ENCODE measurements at places on chromosomes 1 and 21.

GRCh38 chr1:21871943-21872342 is 59.9 kb downstream of the LDLRAD2 start:
- no peak for DNase-seq

DNA sequence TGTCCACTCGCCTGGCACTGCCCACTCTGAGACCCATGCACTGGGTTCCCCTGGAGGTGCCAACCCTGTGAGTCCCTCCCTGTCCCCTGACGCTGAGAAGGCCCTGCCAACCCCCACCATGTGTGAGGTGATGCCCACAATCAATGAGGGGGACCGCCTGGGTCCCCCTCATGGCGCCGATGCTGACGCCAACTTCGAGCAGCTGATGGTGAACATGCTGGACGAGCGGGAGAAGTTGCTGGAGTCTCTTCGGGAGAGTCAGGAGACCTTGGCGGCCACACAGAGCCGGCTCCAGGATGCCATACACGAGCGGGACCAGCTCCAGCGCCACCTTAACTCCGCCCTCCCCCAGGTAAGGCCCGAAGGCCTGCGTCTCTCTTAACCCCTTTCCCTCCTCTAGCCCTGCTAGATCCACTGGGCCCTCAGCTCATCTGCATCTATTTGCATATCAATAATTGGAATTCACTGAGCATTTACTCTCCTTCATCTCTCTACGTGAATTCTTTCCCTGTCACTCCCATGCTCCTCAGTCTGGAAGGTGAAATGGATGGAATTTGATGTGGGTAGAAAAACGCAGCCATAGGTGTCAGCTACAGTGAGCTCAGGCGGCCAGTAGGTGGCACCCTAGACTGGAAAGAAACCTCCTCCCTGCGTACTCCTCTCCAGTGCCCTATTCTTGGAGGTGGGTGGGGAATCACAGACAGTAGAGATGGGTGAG is 12.8 kb downstream of the PPFIA4 start:
- DNase-seq, result peak; percentile 84

- DNase-seq, result peak; percentile 44
These were observed at the start of gene LRRC7 for GRCh38 chr1:69567652-69568420. LRRC7 (plus strand) TSS chr1:69567922; CDS start chr1:69568640, 718 bp downstream.

DNA sequence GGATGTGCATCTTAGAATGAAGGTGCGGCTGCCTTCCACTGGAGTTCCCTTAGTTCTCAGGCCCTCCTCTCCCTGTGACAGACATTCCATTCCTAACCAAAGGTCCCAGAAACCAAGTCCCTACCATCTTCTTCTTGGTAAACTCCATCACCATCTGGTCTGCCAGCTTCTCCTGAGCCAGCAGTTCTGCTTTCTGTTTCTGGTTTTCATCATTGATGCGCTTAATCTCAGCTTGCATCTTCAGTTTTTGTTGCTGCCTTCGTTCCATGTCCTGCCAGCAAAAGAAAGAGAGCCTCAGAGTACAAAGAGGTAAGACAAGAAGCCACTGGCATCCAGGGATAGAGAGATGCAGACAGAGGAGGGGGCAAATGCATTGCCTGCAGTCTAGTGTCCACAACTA is 18.0 kb upstream of the VSIG8 start:
- DNase-seq, result no peak

GRCh38 chr21:34545079-34545884 is 33.3 kb upstream of the KCNE1 start:
- no peak for DNase-seq

DNA sequence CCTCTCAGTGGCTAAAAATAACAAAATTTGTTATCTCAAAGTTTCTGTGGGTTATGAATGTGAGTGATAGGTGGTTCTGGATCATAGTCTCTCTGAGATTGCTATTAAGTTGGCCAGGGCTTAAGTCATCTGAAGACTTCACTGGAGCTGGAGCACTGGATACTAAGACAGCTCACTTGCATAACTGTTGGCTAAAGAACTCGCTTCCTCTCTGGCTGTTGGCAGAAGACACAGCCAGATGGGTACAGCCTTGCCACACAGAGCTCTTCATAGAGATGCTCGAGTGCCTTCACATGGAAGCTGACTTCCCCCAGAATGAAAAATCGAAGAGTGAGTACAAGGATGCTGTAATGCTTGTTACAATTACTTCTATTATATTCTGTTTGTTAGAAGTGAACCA is 333.8 kb downstream of the ZP4 start:
- DNase-seq, result no peak

DNA sequence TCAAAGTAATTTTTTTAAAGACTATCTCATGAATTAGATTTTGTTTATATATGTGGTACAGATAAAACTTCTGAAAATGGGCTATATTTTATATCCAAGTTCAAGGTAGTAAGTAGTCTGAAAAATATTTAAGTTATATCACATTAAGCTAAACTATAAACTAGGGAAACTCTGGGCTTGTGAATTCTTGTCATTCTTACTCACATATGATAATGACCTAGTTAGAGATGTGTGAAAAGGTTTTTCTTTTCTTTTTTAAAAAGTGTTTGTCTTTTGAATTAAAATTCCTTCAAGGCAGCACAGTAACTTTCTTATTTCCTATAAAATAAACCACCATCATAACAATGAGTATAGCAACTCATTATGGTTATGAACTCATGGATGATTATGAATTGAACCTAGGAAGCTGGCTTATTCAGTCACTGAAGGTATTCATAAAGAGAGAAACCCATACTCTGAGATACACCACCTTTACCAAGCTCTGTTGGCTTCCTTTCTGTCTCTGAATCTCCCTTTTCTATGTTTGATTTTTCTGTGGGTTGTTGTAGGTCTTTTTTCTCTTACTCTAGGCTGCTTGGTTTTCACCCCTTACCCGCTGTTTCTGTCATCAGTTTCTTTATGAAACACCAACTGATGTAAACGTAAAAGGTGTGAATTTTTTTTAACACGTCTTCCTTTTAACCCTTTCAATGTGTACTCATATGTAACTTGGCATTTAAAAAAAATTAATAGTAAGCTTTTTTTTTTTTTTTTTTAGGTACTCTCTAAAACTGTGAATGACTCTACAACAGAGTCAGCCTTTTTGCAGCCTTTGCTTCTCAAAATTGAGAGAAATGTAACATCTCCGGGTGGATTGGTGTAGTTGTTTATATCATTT is 25.2 kb downstream of the IL12RB2 start:
- DNase-seq, result no peak

- DNase-seq, result peak; percentile 67
These were observed 12.4 kb downstream of the NEXN start for GRCh38 chr1:77900687-77901293.

GRCh38 chr21:39007985-39008384 is 175.3 kb downstream of the PSMG1 start:
- DNase-seq, result no peak

DNA sequence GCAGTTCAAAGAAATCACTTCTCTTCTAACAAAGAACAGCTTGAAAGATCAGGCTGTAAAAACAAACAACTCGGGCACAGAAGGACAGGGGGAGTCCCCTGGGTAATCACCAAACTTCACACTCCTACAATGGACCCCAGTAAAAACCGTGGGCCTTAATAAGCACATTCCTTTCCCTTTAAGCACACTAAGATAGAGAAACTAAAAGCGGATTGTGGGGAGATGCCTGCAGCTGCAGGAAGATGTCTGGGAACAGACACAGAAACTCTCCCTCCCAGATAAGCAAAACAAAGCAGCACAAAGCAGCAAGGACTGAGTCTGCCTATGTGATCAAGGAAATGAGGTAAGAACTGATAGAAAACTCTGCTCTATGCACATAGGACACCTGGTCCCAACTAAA is 37.6 kb upstream of the CTBS start:
- DNase-seq, result no peak
